ENCODE measurements at places on chromosomes 4 and X. TPM values are rescaled to one million over a fixed set of nuclear protein-coding genes. Genes with fewer than 3 reads are reported as not detected.
A peak's percentile ranks its signal among the peaks of the same experiment; 100 is the strongest.

RHOH gene
- total RNA-seq = 4.8 TPM

NAA10 gene
- 35.6 TPM for total RNA-seq

F11 gene
- not detected for total RNA-seq

DCHS2 gene
- total RNA-seq = not detected

COL4A5 gene
- 26.1 TPM for total RNA-seq

PAGE5 gene
- not detected for total RNA-seq

FABP2 gene
- total RNA-seq = not detected

GRIPAP1 gene
- 80.2 TPM for total RNA-seq

- H3K27ac ChIP-seq = no peak overlapping the region
- no peaks in the 10 kb centered on the region for H3K27me3 ChIP-seq
- no peak overlapping the region for H3K4me3 ChIP-seq
- H3K4me1 ChIP-seq = no peaks in the 10 kb centered on the region
- no peak for DNase-seq
Observed at GRCh38 chr4:179325181-179325580, 1882.9 kb upstream of the AGA start.

DNA sequence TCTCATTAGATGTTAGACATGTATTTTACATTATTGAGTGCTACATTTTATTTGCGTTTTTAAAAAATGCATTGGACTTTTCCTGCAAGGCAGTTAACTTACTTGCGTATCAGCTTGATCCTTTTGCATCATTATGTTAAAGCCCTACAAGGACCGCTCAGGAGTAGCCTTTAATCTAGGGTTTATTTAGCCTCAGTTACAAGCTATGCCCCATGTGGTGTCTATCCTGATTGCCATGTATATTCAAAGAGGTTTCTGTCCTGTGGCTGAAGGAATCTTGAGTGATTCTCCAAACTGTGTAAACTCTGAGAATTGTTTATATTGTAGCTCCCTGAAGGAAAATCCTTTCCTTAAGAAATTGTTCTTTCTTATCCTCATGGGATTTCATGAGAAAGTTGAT is 821.8 kb upstream of the AGA start:
- H3K27me3 ChIP-seq = no peaks in the 10 kb centered on the region
- H3K36me3 ChIP-seq = no peaks in the 10 kb centered on the region
- H3K4me1 ChIP-seq = no peaks in the 10 kb centered on the region
- no peak overlapping the region for H3K27ac ChIP-seq
- DNase-seq = no peak

GRCh38 chrX:54049801-54050200 is 5.5 kb upstream of the PHF8 start:
- H3K4me1 ChIP-seq = peaks cover 7% of the 10 kb centered on the region
- H3K36me3 ChIP-seq = no peaks in the 10 kb centered on the region
- no peaks in the 10 kb centered on the region for H3K27me3 ChIP-seq
- H3K27ac ChIP-seq = no peak overlapping the region

DNA sequence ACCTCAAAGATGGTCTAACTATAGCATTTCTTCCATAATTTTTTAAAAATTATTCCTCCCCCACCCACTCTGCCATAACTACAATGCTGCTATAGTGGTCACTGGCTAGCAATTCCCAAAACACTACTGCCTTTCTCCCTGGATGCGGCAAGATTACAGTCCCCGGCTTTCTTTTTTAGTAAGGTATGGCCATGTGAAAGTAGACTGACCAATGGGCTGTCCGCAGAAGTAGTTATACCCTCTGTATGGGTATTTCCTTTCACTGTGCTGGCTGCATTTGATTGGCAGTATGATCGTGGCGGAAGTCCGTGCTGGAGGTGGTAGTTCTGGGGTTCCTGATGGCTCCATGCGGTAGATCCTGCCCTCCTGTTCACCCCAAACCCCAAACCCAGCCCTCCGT is 166.0 kb downstream of the FBXO8 start:
- H3K4me1 ChIP-seq = peaks cover 5% of the 10 kb centered on the region
- H3K4me3 ChIP-seq = no peak overlapping the region
- DNase-seq = no peak
- H3K36me3 ChIP-seq = no peaks in the 10 kb centered on the region

DNA sequence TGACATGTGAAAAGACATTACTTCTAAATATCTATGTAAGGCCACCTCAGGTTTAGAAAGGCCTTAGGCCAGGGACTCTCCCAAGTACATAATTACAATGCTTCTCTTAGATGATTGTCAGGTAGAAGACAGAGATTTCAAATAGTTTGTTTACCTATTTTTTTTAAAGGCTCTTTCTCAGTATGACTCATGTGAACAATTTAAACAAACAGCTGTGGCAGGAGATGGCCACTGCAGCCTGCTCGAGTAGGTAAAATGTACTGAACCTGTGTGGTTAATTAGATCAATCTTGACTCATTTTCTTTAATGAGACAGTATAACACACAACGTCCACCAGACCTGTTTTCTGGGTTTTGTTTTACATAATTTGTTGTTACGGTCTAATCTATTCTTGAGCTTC is 50.2 kb downstream of the LEF1 start:
- no peak overlapping the region for H3K4me3 ChIP-seq
- H3K4me1 ChIP-seq = no peaks in the 10 kb centered on the region
- H3K27me3 ChIP-seq = no peaks in the 10 kb centered on the region
- no peaks in the 10 kb centered on the region for H3K36me3 ChIP-seq
- H3K27ac ChIP-seq = no peak overlapping the region
- no peak for DNase-seq

- H3K27me3 ChIP-seq = no peaks in the 10 kb centered on the region
- H3K4me3 ChIP-seq = no peak overlapping the region
- H3K27ac ChIP-seq = no peak overlapping the region
- no peaks in the 10 kb centered on the region for H3K36me3 ChIP-seq
Observed at GRCh38 chr4:144584428-144584827, 61.5 kb upstream of the HHIP start.

DNA sequence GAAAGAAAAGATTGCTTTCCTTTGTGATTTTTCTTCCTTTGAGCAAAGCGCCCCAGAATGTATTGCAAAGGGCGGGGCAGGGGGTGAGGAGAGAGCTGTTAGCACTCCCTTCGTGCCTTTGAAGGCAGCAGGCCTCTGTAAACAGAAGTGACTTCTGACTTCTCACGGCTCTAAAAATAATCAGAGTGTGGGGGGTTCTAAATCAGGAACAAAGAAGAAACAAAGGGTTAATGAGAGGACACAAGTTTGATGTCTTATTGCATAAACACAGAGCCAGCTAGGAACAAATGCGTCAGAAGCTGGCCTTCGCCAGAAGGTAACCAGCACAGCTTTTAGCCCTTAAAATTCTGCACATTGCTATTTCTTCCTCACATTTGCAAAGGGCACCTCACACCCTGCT is 626.2 kb downstream of the MID1IP1 start:
- no peaks in the 10 kb centered on the region for H3K36me3 ChIP-seq
- H3K4me3 ChIP-seq = no peak overlapping the region
- DNase-seq = peak; percentile 63
- H3K27ac ChIP-seq = no peak overlapping the region

- H3K4me3 ChIP-seq = no peak overlapping the region
- no peaks in the 10 kb centered on the region for H3K36me3 ChIP-seq
- peak overlapping the region; percentile 58 for H3K27ac ChIP-seq
- H3K27me3 ChIP-seq = no peaks in the 10 kb centered on the region
- DNase-seq = peak; percentile 13
- H3K4me1 ChIP-seq = peaks cover 31% of the 10 kb centered on the region
Observed at GRCh38 chrX:265502-265901, 15.7 kb upstream of the PLCXD1 start.

DNA sequence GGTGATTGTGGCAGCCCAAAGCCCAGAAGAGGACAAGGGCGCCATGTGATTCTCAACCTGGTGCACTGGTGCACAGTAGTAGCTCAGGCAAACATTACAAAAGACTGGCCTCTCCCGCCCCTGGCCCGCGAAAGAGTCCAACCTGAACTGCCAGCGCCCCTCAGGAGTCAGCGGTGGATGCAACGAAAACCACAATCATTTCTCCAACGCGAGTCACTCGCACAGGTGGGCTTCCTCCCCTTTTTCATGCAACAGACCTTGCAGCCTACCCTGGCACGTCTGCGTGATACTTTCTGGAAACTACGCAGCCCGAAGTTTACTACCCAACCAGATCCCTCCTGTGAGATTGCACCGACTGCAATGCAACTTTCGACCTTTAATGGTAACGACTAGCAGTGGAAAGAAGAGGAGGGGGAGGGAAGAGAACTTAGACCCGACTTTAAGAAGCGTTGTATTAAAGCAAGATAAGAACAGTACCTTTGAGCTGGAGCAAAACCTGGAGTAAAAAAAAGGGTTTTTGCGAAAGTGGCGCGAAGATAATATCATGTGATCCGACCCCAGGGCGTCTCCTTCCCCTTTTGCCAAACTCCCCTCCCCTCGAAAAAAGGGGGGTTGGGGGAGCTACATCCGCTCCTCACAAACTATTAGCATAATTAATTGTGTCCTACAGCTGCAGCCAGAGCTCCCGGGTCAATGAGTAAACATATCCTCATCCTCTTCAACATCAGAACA is 63.3 kb upstream of the CCDC160 start:
- H3K27ac ChIP-seq = no peak overlapping the region
- H3K4me3 ChIP-seq = peak overlapping the region; percentile 68
- H3K27me3 ChIP-seq = peaks cover 19% of the 10 kb centered on the region
- DNase-seq = peak; percentile 16
- H3K36me3 ChIP-seq = no peaks in the 10 kb centered on the region

GRCh38 chr4:81648576-81649275 is 177.0 kb upstream of the RASGEF1B start:
- H3K4me1 ChIP-seq = no peaks in the 10 kb centered on the region
- no peak overlapping the region for H3K4me3 ChIP-seq
- no peaks in the 10 kb centered on the region for H3K36me3 ChIP-seq
- H3K27ac ChIP-seq = no peak overlapping the region
- no peaks in the 10 kb centered on the region for H3K27me3 ChIP-seq
- peak; percentile 56 for DNase-seq

- no peaks in the 10 kb centered on the region for H3K4me1 ChIP-seq
- H3K27me3 ChIP-seq = peaks cover 34% of the 10 kb centered on the region
- DNase-seq = no peak
- H3K36me3 ChIP-seq = no peaks in the 10 kb centered on the region
- no peak overlapping the region for H3K27ac ChIP-seq
- H3K4me3 ChIP-seq = no peak overlapping the region
Observed at GRCh38 chrX:112085149-112085548, 2.6 kb upstream of the TRPC5 start.

- H3K4me1 ChIP-seq = peaks cover 66% of the 10 kb centered on the region
- no peaks in the 10 kb centered on the region for H3K36me3 ChIP-seq
- H3K4me3 ChIP-seq = no peak overlapping the region
- no peaks in the 10 kb centered on the region for H3K27me3 ChIP-seq
- H3K27ac ChIP-seq = no peak overlapping the region
Observed at GRCh38 chr4:98619180-98619579, 39.2 kb downstream of the TSPAN5 start.
